SK-MEL-5 (cell line): ENCODE measurements at places on chromosomes 6 and 20. TPM values are rescaled to one million over a fixed set of nuclear protein-coding genes. Genes with fewer than 3 reads are reported as not detected.

WFDC10B gene
- total RNA-seq = not detected in 2 replicates

DTD1 gene
- 70.4 and 82.0 TPM in 2 replicates for total RNA-seq

NDRG3 gene
- 18.3 and 19.7 TPM in 2 replicates for total RNA-seq

CDSN gene
- total RNA-seq = not detected in 2 replicates

GDAP1L1 gene
- total RNA-seq = 0.43 TPM in 1 of 2 replicates, not detected in the other

ULBP1 gene
- total RNA-seq = not detected in 2 replicates

UTRN gene
- total RNA-seq = 19.4 and 25.5 TPM in 2 replicates

FOXS1 gene
- total RNA-seq = not detected in 2 replicates

EHMT2 gene
- total RNA-seq = 39.4 and 47.7 TPM in 2 replicates

ID1 gene
- total RNA-seq = 23.3 and 28.2 TPM in 2 replicates

PI3 gene
- total RNA-seq = 0.40 and 0.56 TPM in 2 replicates

GJE1 gene
- total RNA-seq = not detected in 2 replicates

NQO2 gene
- total RNA-seq = 35.8 and 40.0 TPM in 2 replicates

APMAP gene
- 150 and 158 TPM in 2 replicates for total RNA-seq

C20orf204 gene
- total RNA-seq = 0.37 and 0.59 TPM in 2 replicates

SYCP2L gene
- 5.6 and 6.2 TPM in 2 replicates for total RNA-seq

ADGRG6 gene
- total RNA-seq = 130 and 134 TPM in 2 replicates

RIMS4 gene
- total RNA-seq = 10.7 and 10.9 TPM in 2 replicates

TAAR2 gene
- not detected in 2 replicates for total RNA-seq

TDRD6 gene
- 0.05 TPM in 1 of 2 replicates, not detected in the other for total RNA-seq

TRIM15 gene
- total RNA-seq = not detected in 2 replicates

OPRL1 gene
- total RNA-seq = 2.1 and 3.2 TPM in 2 replicates

RBM24 gene
- total RNA-seq = 7.9 and 8.5 TPM in 2 replicates

TREML2 gene
- not detected in 2 replicates for total RNA-seq

DEF6 gene
- total RNA-seq = 0.45 and 0.71 TPM in 2 replicates

HUS1B gene
- 0.16 and 0.56 TPM in 2 replicates for total RNA-seq

LST1 gene
- total RNA-seq = not detected in 2 replicates

COL11A2 gene
- 0.42 and 0.98 TPM in 2 replicates for total RNA-seq

PHACTR3 gene
- not detected in 2 replicates for total RNA-seq

FOXP4 gene
- total RNA-seq = 1.2 and 1.5 TPM in 2 replicates

PACRG gene
- not detected in 2 replicates for total RNA-seq

METTL24 gene
- not detected in 2 replicates for total RNA-seq

LY6G5C gene
- total RNA-seq = 0.48 TPM in 1 of 2 replicates, not detected in the other

SNAP91 gene
- 0.05 and 0.08 TPM in 2 replicates for total RNA-seq

GPR63 gene
- 1.3 and 1.6 TPM in 2 replicates for total RNA-seq

CPNE5 gene
- 0.63 TPM in 1 of 2 replicates, not detected in the other for total RNA-seq
